ENCODE measurements at places on chromosomes 1 and 21.

- DNase-seq, result no peak
- H3K27me3 ChIP-seq, result no peaks in the 10 kb centered on the region
- no peaks in the 10 kb centered on the region for H3K36me3 ChIP-seq
- H3K27ac ChIP-seq, result no peak overlapping the region
- H3K4me3 ChIP-seq, result no peak overlapping the region
Measured at GRCh38 chr1:235953801-235954200, 87.1 kb upstream of the LYST start.

GRCh38 chr1:209241487-209241886, 342.0 kb upstream of the CAMK1G start:
- no peaks in the 10 kb centered on the region for H3K27me3 ChIP-seq
- H3K4me3 ChIP-seq, result no peak overlapping the region
- no peaks in the 10 kb centered on the region for H3K4me1 ChIP-seq
- no peak for DNase-seq
- no peak overlapping the region for H3K27ac ChIP-seq
- H3K36me3 ChIP-seq, result no peaks in the 10 kb centered on the region

DNA sequence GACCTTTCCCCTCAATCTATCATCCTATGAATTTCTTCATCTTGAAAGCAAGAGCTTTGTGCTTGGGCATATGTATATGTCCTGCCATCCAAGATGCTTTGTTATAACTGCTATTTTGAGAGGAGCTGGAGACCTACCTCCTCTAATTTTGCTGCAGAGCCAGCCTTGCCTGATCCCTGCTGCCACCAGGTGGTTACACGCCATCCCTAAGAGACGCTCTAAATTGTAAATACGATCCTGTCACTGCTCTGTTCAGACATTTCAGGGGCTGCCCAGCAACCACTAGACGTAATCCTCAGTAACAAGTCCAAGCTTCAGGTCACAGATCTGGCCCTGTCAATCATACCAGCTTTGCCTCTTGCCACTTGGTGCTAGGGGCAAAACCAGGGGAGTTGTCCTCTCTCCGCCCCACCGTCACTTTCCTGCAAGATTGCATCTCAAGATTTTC, 32.9 kb downstream of the GPA33 start:
- no peaks in the 10 kb centered on the region for H3K36me3 ChIP-seq
- peak; percentile 65 for DNase-seq
- H3K27me3 ChIP-seq, result no peaks in the 10 kb centered on the region

DNA sequence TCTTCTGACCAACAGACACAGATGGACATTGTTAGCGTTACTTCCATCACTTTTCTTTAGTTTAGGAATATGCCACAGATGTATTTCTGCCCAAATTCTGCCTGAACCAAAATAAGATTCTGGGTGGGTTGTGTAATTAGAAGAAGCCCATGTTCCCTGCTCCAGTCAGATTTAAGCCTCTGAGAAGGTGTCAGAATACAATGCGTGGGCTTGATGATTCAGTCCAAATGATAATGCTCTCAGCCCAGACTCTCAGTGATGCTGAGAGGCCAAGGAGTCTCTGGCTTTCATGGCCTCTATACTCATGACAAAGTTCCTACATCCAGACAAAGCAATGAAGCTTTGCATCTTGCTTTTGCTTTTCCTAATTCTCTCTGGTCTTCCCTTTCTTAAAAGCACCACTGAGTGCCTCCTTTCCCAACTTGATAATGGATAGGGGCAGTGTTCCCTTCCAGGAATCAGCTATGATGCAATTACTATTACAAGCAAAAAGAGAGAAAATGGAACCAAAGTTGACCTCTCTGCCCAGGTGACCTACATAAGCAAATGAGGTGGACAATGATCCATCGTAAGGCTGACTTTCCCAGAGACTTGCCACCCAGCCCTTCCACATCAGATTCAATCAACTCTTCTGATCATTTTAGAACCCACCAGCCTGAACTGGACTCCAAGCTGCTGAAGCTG, 8.8 kb downstream of the SEC16B start:
- no peaks in the 10 kb centered on the region for H3K36me3 ChIP-seq
- no peak overlapping the region for H3K27ac ChIP-seq
- no peak overlapping the region for H3K4me3 ChIP-seq
- H3K27me3 ChIP-seq, result no peaks in the 10 kb centered on the region
- DNase-seq, result no peak

DNA sequence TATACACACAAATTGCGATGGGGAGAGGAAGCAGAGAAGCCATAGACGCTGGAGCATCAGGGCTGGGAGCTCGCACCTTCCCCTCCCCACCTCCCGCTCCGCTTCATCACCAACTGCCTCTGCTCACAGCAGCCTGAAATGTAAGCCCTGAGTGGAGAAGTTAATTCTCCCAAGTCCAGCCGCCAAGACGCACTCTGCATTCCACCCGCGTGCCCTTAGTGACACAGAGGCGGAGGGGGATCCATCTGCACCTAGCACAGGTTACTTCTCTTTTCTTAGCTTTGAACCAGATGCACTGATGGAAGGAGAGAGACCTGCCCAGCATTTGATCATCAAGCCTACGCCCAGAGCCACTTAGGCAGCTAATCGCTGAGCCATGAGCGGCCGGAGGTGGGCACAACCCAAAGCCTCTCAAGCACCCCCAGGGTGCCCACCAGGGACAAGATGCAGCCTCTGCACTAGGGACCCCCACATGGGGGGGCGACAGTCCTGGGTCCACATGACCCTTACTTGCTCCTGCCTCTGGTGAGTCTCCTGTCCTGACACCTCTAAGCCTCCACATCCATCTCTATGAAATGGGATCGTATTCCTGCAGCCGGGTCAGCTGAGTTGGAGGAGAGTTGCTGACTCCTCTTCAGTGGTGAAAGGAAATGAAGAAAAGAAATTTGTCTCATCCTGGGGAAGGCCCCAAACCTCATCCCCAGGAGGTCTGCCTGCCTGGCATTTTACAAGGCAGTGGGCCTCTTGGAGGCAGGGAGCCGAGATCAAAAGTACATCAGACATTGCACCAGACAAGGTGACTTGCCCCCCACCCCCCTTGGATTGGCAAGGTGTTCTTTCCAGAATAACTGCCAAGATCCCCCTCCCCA, 316.2 kb downstream of the MATN1 start:
- H3K36me3 ChIP-seq, result no peaks in the 10 kb centered on the region
- no peak overlapping the region for H3K4me3 ChIP-seq
- H3K4me1 ChIP-seq, result no peaks in the 10 kb centered on the region
- no peak for DNase-seq
- H3K27ac ChIP-seq, result no peak overlapping the region
- no peaks in the 10 kb centered on the region for H3K27me3 ChIP-seq

GRCh38 chr21:27076025-27076424, 109.1 kb upstream of the ADAMTS5 start:
- H3K36me3 ChIP-seq, result no peaks in the 10 kb centered on the region
- no peaks in the 10 kb centered on the region for H3K4me1 ChIP-seq
- no peak overlapping the region for H3K4me3 ChIP-seq
- H3K27ac ChIP-seq, result no peak overlapping the region

- no peaks in the 10 kb centered on the region for H3K27me3 ChIP-seq
- peaks cover 8% of the 10 kb centered on the region for H3K4me1 ChIP-seq
- no peak overlapping the region for H3K27ac ChIP-seq
- no peaks in the 10 kb centered on the region for H3K36me3 ChIP-seq
- DNase-seq, result no peak
- no peak overlapping the region for H3K4me3 ChIP-seq
Measured at GRCh38 chr1:3714284-3714741, 37.9 kb upstream of the CCDC27 start.

DNA sequence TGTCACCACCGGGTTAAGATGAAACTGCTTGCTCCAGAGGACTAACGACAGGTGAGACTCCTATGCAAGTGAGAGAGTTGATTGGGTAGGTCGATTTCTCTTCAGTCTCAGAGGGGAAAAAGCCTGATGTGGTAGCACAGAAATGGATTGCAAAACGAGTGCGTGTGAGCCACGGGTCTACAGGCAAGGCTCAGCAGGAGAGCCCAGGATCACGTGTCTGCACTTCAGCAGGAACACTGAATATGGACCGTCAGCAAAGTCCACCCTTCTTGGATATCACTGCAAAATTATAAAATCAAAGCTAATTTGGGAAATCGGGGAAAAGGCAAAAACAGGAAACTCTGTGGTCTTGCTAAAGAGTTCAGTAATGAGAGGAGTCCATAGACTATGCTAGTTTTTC, 107.7 kb upstream of the ZNF648 start:
- H3K27ac ChIP-seq, result no peak overlapping the region
- no peak for DNase-seq
- H3K27me3 ChIP-seq, result no peaks in the 10 kb centered on the region
- no peak overlapping the region for H3K4me3 ChIP-seq
- no peaks in the 10 kb centered on the region for H3K4me1 ChIP-seq

GRCh38 chr1:176540428-176540827, 77.5 kb downstream of the PAPPA2 start:
- H3K36me3 ChIP-seq, result no peaks in the 10 kb centered on the region
- DNase-seq, result no peak
- H3K27me3 ChIP-seq, result no peaks in the 10 kb centered on the region
- no peak overlapping the region for H3K27ac ChIP-seq
- H3K4me1 ChIP-seq, result no peaks in the 10 kb centered on the region

DNA sequence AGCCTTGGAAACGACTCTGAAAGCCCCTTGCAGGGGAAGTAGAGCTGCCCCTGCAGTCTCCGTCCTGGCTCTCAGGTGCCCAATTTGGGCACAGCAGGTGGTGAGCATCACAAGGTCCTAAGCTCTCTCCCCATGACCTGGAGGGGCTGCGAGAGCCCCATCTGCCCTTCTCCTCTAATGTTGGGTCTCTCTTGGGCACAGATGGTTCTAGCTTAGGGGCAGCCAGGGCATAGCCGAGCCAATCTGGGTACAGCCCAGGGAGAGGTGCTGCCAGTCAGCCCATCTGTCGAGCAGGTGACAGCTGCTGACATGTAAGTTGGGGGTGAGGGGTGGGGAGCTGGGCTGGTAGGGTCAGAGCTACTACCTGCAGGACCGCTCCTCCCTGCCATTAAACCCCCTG, 50.7 kb downstream of the SYT2 start:
- no peaks in the 10 kb centered on the region for H3K36me3 ChIP-seq
- no peak overlapping the region for H3K27ac ChIP-seq
- no peaks in the 10 kb centered on the region for H3K4me1 ChIP-seq
- H3K4me3 ChIP-seq, result no peak overlapping the region
- no peak for DNase-seq

DNA sequence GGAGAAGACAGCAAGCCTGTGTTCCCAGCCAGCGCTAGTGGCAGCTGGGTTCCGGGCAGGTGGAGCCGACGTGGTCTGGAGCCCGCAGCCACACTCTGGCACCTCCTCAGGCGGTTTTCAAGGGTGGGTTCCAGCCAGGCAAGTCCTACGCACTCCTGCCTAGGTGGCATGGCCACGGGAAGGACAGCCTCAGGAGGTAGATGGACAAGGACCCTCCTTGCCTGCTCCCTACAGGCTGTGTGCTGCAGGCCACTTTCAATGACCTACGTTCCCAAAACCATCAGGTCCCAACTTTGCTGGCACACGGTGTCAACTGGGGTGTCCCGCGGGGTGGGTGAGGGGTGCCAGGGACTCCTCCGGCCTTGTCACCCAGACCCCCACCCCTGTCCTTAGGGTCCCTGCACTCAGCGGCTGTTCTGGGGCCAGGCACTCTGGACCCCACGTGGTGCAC, 6.7 kb upstream of the PTGER3 start:
- DNase-seq, result peak; percentile 33
- no peaks in the 10 kb centered on the region for H3K4me1 ChIP-seq
- H3K27ac ChIP-seq, result no peak overlapping the region

GRCh38 chr1:117654493-117655219, 48.8 kb downstream of the TENT5C start:
- no peak overlapping the region for H3K4me3 ChIP-seq
- peaks cover 7% of the 10 kb centered on the region for H3K4me1 ChIP-seq

- H3K27me3 ChIP-seq, result no peaks in the 10 kb centered on the region
- no peaks in the 10 kb centered on the region for H3K4me1 ChIP-seq
- no peak within 1 kb of the TSS for H3K27ac ChIP-seq
- H3K4me3 ChIP-seq, result no peak within 1 kb of the TSS
Measured at GRCh38 chr21:44666401-44667320, at the start of gene KRTAP12-2. TSS of gene KRTAP12-2 (minus strand) at chr21:44666927. CDS start at chr21:44666886, 41 bp downstream.

- peaks cover 18% of the 10 kb centered on the region for H3K36me3 ChIP-seq
- H3K27ac ChIP-seq, result no peak overlapping the region
- no peak for DNase-seq
Measured at GRCh38 chr1:168246506-168246905, 20.7 kb downstream of the SFT2D2 start.

- H3K4me3 ChIP-seq, result no peak overlapping the region
- peaks cover 7% of the 10 kb centered on the region for H3K36me3 ChIP-seq
- H3K27ac ChIP-seq, result no peak overlapping the region
- no peaks in the 10 kb centered on the region for H3K27me3 ChIP-seq
- H3K4me1 ChIP-seq, result no peaks in the 10 kb centered on the region
- no peak for DNase-seq
Measured at GRCh38 chr1:173889885-173890284, 21.7 kb downstream of the ZBTB37 start.

GRCh38 chr21:44800971-44801467, 601 bp downstream of the UBE2G2 start:
- peaks cover 22% of the 10 kb centered on the region for H3K36me3 ChIP-seq
- DNase-seq, result peak; percentile 88
- peaks cover 6% of the 10 kb centered on the region for H3K4me1 ChIP-seq
- H3K27me3 ChIP-seq, result no peaks in the 10 kb centered on the region
- no peak overlapping the region for H3K27ac ChIP-seq

GRCh38 chr1:210796421-210796820, 337.5 kb downstream of the KCNH1 start:
- no peak overlapping the region for H3K27ac ChIP-seq
- H3K27me3 ChIP-seq, result no peaks in the 10 kb centered on the region
- peaks cover 3% of the 10 kb centered on the region for H3K4me1 ChIP-seq
- no peak overlapping the region for H3K4me3 ChIP-seq
- no peak for DNase-seq
- H3K36me3 ChIP-seq, result no peaks in the 10 kb centered on the region

DNA sequence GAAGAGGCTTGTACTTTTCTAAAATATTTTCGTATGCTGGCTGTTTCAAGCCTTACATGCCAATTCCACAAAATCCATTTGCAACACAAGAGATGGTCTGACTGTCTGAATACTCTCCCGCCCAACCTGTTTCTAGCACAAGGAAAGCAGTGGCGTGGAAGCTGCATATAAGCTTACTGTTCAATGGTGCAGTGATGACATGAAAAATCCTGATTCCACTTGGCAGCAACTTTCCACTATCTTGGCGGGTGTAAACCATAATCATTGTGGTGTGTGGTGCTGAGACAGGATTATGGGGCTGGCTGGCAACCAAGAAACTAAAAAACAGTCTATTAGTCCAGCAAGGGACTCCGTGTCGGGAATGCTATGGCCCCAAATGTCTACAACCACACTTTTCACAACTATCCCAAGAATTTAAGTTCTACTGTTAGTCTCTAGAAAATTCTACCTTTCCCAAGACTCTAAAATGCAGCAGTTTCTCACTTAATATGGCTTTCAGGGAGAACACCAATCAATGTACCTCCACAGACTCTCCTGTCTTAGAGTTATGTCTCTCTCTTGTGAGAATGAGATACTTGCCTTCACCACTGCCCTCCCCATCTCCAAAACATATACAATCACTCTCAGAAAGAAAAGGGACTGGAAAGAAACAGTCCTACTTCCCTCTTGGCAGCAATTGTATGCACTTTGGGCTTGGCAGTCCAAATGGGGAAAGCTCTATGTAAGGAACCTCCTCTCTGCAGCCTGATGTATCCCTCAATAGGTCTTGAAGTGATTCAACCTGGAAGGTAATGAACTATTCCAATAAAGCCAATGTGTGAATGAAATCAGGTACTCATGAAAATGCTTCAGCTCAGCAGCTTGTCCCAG, 9.5 kb downstream of the COLGALT2 start:
- no peak overlapping the region for H3K27ac ChIP-seq
- no peak overlapping the region for H3K4me3 ChIP-seq
- no peaks in the 10 kb centered on the region for H3K36me3 ChIP-seq
- peaks cover 2% of the 10 kb centered on the region for H3K4me1 ChIP-seq
- DNase-seq, result peak; percentile 77
- no peaks in the 10 kb centered on the region for H3K27me3 ChIP-seq

GRCh38 chr1:214165850-214166374, 115.0 kb upstream of the SMYD2 start:
- no peak overlapping the region for H3K4me3 ChIP-seq
- no peaks in the 10 kb centered on the region for H3K36me3 ChIP-seq
- no peak for DNase-seq
- H3K27me3 ChIP-seq, result no peaks in the 10 kb centered on the region
